Nephron progenitor cell (in vitro differentiated cells): ENCODE measurements at places on chromosomes 12 and 14.
A peak's percentile ranks its signal among the peaks of the same experiment; 100 is the strongest.

- DNase-seq: no peak
- H3K4me3 ChIP-seq: no peak overlapping the region
- no peak overlapping the region for H3K27ac ChIP-seq
- no peaks in the 10 kb centered on the region for H3K27me3 ChIP-seq
- H3K4me1 ChIP-seq: no peaks in the 10 kb centered on the region
- H3K36me3 ChIP-seq: no peaks in the 10 kb centered on the region
Observed at GRCh38 chr12:82605115-82605514, 81.6 kb upstream of the TMTC2 start.

- H3K27me3 ChIP-seq: peaks cover 9% of the 10 kb centered on the region
- DNase-seq: peak; percentile 72
- peaks cover 20% of the 10 kb centered on the region for H3K4me1 ChIP-seq
- no peak within 1 kb of the TSS for H3K27ac ChIP-seq
- H3K36me3 ChIP-seq: no peaks in the 10 kb centered on the region
- no peak within 1 kb of the TSS for H3K4me3 ChIP-seq
Observed at GRCh38 chr14:23183479-23183878, at the start of gene SLC7A8. SLC7A8 (minus strand) TSS chr14:23183660; CDS start chr14:23182914, 746 bp downstream.

- H3K4me3 ChIP-seq: no peak overlapping the region
- no peak overlapping the region for H3K27ac ChIP-seq
- no peaks in the 10 kb centered on the region for H3K4me1 ChIP-seq
- no peak for DNase-seq
- no peaks in the 10 kb centered on the region for H3K27me3 ChIP-seq
Observed at GRCh38 chr14:26163761-26164160, 434.1 kb downstream of the NOVA1 start.

DNA sequence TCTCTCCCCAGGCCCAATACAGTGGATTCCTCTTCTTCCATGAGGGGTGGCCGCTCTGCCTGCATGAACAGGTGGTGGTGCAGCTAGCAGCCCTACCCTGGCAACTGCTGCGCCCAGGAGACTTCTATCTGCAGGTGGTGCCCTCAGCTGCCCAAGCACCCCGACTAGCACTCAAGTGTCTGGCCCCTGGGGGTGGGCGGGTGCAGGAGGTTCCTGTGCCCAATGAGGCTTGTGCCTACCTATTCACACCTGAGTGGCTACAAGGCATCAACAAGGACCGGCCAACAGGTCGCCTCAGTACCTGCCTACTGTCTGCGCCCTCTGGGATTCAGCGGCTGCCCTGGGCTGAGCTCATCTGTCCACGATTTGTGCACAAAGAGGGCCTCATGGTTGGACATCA, 3.8 kb downstream of the ARHGEF40 start:
- DNase-seq: no peak
- peaks cover 42% of the 10 kb centered on the region for H3K4me1 ChIP-seq
- H3K27ac ChIP-seq: no peak overlapping the region
- peaks cover 3% of the 10 kb centered on the region for H3K27me3 ChIP-seq

DNA sequence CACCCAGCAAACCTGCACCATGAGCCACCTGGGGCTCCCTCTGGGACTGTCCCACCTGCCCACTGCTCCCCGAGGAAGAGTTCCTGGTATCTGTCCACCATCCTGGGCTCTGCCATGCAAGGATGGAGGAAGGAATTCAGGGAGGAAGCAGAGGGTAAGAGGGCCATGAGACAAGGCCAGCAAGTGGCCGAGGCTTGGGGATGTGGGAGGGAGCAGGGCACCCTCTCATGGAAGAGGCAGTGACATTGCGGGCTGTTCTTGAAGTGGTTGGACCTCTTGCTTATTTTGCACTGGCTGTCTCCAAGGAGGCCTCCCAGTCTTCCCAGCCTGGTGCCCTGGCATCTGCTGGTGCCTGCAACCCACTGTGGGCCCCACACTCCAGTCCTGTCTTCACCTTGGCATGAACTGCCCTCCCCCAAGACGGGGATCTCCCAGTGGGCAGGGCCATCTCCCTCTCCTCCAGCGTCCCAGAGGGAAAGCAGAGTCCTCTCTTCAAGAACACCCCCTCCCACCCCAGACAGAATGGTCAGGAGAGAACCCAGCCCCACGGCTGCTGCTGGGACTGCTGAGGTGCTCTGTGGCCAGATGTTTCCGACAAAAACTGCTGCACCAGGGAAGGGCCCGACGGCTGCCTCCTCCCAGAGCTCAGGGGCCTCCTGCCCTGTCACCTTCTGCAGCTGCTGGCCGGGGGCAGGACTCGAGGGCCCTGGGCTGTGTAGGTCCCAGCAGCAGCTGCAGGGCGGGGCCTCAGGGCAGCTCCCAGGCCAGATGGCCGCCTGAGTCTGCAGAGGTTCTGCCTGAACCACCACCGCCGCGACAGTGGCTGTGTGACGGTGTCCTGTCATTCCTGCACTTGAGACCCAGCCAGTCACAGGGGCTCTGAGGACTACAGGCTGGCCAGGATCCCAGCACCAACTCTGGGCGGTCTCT, 1.8 kb upstream of the AKT1 start:
- no peaks in the 10 kb centered on the region for H3K36me3 ChIP-seq
- peak; percentile 65 for DNase-seq
- peaks cover 29% of the 10 kb centered on the region for H3K27me3 ChIP-seq
- H3K4me3 ChIP-seq: peak overlapping the region; percentile 42
- H3K27ac ChIP-seq: no peak overlapping the region

DNA sequence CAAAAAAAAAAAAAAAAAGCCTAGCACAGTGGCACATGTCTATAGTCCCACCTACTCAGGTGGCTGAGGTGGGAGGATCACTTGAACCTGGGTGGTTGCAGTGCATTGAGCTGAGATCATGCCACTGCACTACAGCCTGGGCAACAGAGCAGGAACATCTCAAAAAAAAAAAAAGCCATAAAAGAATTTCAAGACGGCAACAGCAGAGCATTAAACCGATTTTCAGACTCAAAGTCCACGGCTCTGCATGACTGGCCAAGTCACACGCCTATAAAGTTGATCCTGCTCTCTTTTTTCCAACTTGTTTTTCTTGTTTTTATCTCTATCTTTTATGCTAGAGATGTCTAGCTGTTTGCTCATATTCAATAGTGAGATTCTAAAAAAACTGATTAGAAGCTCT, 45.3 kb downstream of the FBXO34 start:
- peaks cover 10% of the 10 kb centered on the region for H3K4me1 ChIP-seq
- DNase-seq: no peak
- H3K27ac ChIP-seq: peak overlapping the region; percentile 94
- no peaks in the 10 kb centered on the region for H3K27me3 ChIP-seq
- peaks cover 74% of the 10 kb centered on the region for H3K36me3 ChIP-seq

- DNase-seq: no peak
- H3K36me3 ChIP-seq: peaks cover 16% of the 10 kb centered on the region
- H3K27me3 ChIP-seq: peaks cover 3% of the 10 kb centered on the region
- H3K4me1 ChIP-seq: peaks cover 9% of the 10 kb centered on the region
Observed at GRCh38 chr14:79383475-79383874, 827.8 kb downstream of the DIO2 start.
